Fibroblast of lung (primary cell): ENCODE measurements at places on chromosomes 5 and 9.

- no peaks in the 10 kb centered on the region for H3K27me3 ChIP-seq
- no peaks in the 10 kb centered on the region for H3K4me1 ChIP-seq
- no peak overlapping the region for H3K27ac ChIP-seq
- no peaks in the 10 kb centered on the region for H3K36me3 ChIP-seq
- peak; percentile 58 for DNase-seq
Observed at GRCh38 chr5:74919487-74919886, 53.3 kb upstream of the FAM169A start.

DNA sequence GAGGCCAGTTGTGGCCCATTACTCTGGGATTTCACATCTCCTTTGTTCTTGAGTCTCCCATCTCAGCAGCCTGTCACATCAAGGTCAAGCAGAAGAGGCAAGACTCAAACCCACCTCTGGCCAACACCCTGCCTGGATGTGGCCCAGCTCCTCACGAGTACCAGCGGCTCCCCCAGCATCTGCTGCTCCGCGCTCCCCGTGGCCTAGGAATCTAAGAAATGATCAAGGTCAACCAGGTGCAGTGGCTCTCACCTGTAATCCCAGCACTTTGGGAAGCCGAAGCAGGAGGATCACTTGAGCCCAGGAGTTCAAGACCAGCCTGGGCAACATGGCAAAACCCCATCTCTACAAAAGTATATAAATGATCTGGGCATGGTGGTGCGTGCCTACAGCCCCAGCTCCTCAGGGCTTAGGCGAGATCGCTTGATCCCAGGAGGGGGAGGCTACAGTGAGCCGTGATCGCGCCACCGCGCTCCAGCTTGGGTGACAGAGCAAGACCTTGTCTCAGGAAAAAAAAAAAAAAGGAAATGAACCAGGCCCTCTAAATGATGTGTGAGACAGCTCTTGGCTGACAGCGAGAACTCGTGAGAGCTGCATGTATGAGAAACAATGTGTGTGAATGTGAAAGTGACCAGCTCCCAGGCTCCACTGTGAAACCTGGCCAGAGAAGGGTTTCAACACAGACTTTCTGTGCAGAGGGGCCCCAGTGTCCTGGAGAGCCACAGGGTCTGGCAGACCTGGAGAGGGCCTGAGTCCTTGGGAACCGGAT lies 61.6 kb upstream of the ANGPTL2 start:
- no peaks in the 10 kb centered on the region for H3K27me3 ChIP-seq
- peaks cover 43% of the 10 kb centered on the region for H3K4me1 ChIP-seq
- no peak overlapping the region for H3K4me3 ChIP-seq
- H3K36me3 ChIP-seq, result no peaks in the 10 kb centered on the region
- peak overlapping the region; percentile 96 for H3K27ac ChIP-seq
- DNase-seq, result peak; percentile 97

DNA sequence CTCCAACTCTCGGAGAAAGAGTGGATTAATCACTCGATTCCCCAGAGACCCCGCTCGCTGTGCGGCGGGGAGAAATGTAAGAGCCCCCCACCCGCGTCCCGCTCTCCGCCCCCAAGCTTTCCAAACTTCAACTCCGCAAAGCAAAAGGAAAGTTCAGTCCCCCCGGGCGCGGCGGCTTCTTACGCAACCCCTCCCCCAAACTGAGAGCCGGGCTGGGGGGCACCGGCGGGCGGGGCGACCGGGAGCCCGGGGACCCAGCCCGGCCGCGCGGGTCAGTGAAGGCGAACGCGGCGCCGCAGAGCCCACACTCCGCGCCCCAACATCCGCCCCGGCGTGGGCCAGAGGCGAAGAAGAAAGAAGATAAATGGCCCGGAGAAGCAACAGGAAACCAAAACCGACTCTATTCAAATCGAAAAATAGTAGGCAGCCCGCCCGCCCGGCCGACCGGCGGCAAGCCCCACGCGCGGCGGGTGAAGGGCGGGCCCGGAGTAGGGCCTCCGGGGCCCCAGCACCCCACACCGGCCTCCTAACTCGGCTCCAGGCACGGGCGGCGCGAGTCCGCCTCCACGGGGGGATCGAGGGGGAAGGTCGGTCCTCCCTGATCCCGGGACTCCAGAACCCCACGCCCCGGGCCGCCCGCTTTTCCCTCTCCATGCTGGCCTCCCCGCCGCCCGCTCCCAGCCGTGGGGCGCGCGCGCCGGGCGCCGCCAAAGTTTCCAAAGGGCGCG lies 720 bp downstream of the NOTCH1 start:
- peaks cover 7% of the 10 kb centered on the region for H3K36me3 ChIP-seq
- peak overlapping the region; percentile 51 for H3K27ac ChIP-seq
- no peaks in the 10 kb centered on the region for H3K27me3 ChIP-seq
- H3K4me3 ChIP-seq, result peak overlapping the region; percentile 67
- DNase-seq, result no peak
- H3K4me1 ChIP-seq, result peaks cover 14% of the 10 kb centered on the region

DNA sequence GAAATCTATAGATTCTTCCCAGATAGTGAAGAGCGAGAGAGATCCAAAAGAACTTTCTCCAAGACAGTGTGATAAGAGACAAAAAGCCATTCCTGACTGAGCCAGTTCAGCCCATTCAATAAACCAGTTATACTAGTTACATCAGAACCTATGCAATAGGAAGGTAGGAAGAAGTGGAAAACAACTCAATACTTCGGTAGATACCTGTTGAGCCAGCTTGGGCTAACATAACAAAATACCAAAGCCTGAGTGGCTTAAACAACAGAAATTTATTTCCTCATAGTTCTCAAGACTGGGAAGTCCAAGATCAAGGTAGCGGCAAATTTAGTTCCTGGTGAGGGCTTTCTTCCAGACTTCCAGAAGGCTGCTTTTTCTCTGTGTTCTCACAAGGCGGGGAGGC lies 214.5 kb upstream of the GRAMD2B start:
- no peak for DNase-seq
- no peak overlapping the region for H3K4me3 ChIP-seq
- no peak overlapping the region for H3K27ac ChIP-seq
- H3K27me3 ChIP-seq, result no peaks in the 10 kb centered on the region
- H3K4me1 ChIP-seq, result no peaks in the 10 kb centered on the region

GRCh38 chr5:174693697-174694385 lies 30.5 kb upstream of the MSX2 start:
- H3K4me1 ChIP-seq, result no peaks in the 10 kb centered on the region
- no peaks in the 10 kb centered on the region for H3K36me3 ChIP-seq
- DNase-seq, result no peak
- H3K27ac ChIP-seq, result no peak overlapping the region

DNA sequence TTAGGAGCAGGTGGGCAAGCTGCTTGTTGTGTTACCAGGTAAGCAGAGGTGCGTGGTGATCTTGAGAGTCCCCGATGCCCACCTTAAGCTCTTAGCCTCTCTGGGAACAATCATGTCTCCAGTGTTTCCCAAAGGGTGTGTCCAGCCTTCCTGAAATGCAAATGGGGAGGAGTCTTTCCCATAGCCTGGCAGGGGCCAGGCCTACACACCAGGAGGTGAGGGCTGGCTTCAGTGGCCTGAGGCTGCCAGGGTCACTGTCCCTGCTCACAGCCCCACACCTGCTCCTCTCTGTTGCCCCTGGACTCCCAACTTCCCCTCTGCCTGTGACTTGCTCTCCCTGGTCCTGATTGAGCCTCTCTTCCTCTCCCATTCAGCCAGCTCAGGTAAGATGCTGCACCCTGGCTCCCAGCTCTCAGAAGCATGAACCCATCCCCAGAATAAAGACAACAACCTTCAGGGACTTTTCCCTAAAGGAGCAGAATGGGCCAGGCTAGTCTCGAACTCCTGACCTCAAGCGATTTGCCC lies 65.7 kb upstream of the PHYKPL start:
- DNase-seq, result no peak
- no peaks in the 10 kb centered on the region for H3K36me3 ChIP-seq
- H3K4me3 ChIP-seq, result no peak overlapping the region
- no peaks in the 10 kb centered on the region for H3K4me1 ChIP-seq
- H3K27me3 ChIP-seq, result no peaks in the 10 kb centered on the region

DNA sequence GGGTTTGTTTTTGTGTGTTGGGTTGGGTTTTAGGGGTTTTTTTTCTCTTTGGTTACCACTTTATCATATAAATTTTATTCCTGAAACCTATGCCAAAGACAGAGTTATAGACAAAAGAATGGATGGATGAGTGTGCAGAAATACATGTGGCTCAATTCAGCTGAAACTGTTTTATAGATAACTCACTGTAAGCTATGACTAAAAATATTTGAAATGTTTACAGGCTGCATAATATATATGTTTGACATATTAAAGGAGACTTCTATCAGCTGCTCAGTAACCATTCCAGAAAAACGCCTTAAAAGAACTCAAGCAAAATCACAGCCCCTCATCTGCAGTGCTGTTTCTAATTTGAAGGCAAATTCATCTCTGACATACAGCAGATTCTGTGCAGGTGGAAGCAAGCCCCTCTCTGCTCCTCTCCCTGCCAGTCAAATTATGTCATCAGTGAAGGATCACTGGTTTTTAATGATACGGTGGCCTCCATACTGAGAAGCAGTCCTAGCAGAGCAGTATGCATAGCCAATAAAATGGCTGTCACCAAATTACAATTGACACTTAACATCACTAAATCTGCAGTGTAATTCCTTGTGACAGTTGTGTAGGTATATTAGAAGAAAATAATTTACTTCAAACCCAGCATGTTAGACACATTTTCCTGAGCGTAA lies 301.6 kb downstream of the NR2F1-AS1 start:
- no peaks in the 10 kb centered on the region for H3K36me3 ChIP-seq
- H3K4me1 ChIP-seq, result no peaks in the 10 kb centered on the region
- H3K4me3 ChIP-seq, result no peak overlapping the region
- no peaks in the 10 kb centered on the region for H3K27me3 ChIP-seq
- no peak overlapping the region for H3K27ac ChIP-seq

- no peaks in the 10 kb centered on the region for H3K4me1 ChIP-seq
- H3K27ac ChIP-seq, result no peak overlapping the region
- no peaks in the 10 kb centered on the region for H3K27me3 ChIP-seq
- no peak overlapping the region for H3K4me3 ChIP-seq
Observed at GRCh38 chr5:83740741-83741140, 20.1 kb upstream of the HAPLN1 start.

- DNase-seq, result peak; percentile 17
- H3K36me3 ChIP-seq, result no peaks in the 10 kb centered on the region
- no peak overlapping the region for H3K27ac ChIP-seq
- no peaks in the 10 kb centered on the region for H3K4me1 ChIP-seq
- H3K27me3 ChIP-seq, result no peaks in the 10 kb centered on the region
- H3K4me3 ChIP-seq, result no peak overlapping the region
Observed at GRCh38 chr5:177601577-177602457, 1.9 kb downstream of the B4GALT7 start.

GRCh38 chr9:117777823-117778222 lies 73.6 kb downstream of the TLR4 start:
- no peaks in the 10 kb centered on the region for H3K4me1 ChIP-seq
- DNase-seq, result no peak
- H3K27me3 ChIP-seq, result no peaks in the 10 kb centered on the region
- H3K36me3 ChIP-seq, result no peaks in the 10 kb centered on the region

DNA sequence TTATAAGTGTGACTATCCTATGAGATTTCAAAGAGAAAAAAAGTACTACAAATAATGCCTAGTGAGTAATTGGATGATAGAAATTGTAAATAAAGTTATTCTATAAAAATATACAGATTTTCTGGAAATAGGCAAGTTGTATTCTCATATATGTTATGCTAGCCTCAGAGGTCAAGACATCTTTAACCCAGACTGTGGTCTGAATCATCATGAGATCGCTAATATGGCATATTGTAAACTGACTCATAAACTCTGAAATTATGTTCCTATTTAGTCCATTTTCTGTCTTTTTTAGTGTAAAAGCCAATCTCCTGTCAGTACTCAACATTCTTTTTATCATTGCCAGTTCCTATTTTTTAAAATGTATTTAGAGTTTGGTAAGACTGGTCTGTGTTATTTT lies 14.2 kb downstream of the LOX start:
- H3K27ac ChIP-seq, result no peak overlapping the region
- no peak overlapping the region for H3K4me3 ChIP-seq
- H3K36me3 ChIP-seq, result no peaks in the 10 kb centered on the region
- H3K27me3 ChIP-seq, result no peaks in the 10 kb centered on the region
- DNase-seq, result peak; percentile 68
- peaks cover 2% of the 10 kb centered on the region for H3K4me1 ChIP-seq

DNA sequence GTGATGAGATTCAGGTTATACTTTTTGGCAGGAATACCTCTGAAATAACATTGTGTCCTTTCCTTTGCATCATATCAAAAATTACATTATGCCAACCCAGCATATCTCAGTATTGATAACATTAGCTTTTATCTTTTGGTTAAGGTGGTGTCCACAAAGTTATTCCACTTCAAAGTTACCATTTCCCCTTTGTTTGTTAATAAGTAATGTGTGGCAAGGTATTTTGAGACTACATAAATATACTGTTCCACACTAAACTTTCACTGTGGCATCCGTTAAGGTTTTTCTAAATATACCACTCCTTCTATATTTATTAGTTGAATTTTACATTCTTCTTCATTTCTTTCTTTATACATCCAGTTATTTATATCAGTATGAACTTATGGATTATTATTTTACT lies 14.1 kb upstream of the ARHGEF37 start:
- H3K4me3 ChIP-seq, result no peak overlapping the region
- H3K27ac ChIP-seq, result no peak overlapping the region
- H3K36me3 ChIP-seq, result no peaks in the 10 kb centered on the region

- no peaks in the 10 kb centered on the region for H3K36me3 ChIP-seq
- H3K4me1 ChIP-seq, result no peaks in the 10 kb centered on the region
- no peaks in the 10 kb centered on the region for H3K27me3 ChIP-seq
- H3K27ac ChIP-seq, result no peak overlapping the region
Observed at GRCh38 chr5:154971501-154971900, 30.6 kb downstream of the MRPL22 start.

- H3K27me3 ChIP-seq, result no peaks in the 10 kb centered on the region
- H3K27ac ChIP-seq, result no peak overlapping the region
- no peak for DNase-seq
- no peak overlapping the region for H3K4me3 ChIP-seq
- no peaks in the 10 kb centered on the region for H3K36me3 ChIP-seq
Observed at GRCh38 chr5:121533814-121534213, 317.9 kb upstream of the FTMT start.

DNA sequence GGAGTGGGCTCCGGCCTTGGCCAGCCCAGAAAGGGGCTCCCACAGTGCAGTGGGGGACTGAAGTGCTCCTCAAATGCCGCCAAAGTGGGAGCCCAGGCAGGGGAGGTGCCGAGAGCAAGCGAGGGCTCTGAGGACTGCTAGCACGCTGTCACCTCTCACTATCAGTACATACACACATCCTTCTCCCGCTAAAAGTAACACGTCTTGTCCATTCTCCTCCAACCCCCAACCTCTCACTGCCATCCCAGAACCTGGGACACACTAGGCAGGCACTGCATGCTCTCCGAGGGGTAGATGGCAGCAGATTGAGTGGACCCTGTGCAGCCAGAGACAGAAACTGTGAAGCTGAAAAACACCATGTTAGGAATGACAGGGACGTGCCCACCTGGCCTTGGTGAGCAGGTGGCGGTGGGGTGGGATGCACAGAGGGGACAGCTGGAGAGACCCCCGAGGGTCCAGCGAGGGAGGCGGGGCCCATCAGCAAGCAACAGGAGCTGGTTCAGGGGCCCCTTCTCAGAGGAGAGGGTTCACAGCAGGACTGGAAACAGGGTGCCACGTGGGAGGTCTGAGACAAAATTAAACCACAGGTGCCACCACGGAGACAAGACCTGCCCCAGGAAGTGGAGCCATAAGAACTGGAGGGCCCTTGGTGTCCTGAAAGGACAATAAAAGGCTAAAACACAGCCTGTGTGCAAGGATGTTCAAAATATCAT lies 16.9 kb downstream of the SEMA4D start:
- no peak for DNase-seq
- no peaks in the 10 kb centered on the region for H3K4me1 ChIP-seq
- no peak overlapping the region for H3K4me3 ChIP-seq
- no peak overlapping the region for H3K27ac ChIP-seq

- H3K36me3 ChIP-seq, result no peaks in the 10 kb centered on the region
- DNase-seq, result no peak
Observed at GRCh38 chr5:142069606-142070399, 38.8 kb upstream of the NDFIP1 start.

- H3K4me3 ChIP-seq, result no peak overlapping the region
- H3K27me3 ChIP-seq, result no peaks in the 10 kb centered on the region
- no peak for DNase-seq
- H3K4me1 ChIP-seq, result peaks cover 7% of the 10 kb centered on the region
Observed at GRCh38 chr9:4105183-4105582, 194.7 kb downstream of the GLIS3 start.
